ENCODE measurements at places on chromosomes 1 and 21.

DNA sequence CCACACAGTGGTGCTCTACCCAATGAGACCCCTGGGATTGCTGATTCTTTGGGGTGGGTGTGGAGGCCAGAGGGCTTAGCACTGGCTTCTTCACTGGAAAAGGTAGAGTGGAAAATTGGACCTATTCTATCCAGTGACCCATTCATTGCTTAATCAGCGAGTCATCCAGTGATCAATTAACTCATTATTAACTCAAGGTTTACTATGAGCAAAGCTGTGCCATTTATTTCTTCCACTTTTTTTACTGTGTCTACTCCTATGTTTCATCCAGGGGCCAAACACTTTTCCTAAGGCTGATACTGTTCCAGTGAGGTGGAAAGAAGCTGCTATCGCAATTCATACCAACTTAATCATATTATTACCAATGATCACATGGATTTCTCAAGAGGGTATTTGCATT, 363.9 kb downstream of the RPS6KC1 start:
- DNase-seq: no peak

- no peak for DNase-seq
Observed at GRCh38 chr1:58814251-58815068, 30.6 kb upstream of the JUN start.

GRCh38 chr1:184034761-184035379, 2.7 kb downstream of the COLGALT2 start:
- no peak for DNase-seq

DNA sequence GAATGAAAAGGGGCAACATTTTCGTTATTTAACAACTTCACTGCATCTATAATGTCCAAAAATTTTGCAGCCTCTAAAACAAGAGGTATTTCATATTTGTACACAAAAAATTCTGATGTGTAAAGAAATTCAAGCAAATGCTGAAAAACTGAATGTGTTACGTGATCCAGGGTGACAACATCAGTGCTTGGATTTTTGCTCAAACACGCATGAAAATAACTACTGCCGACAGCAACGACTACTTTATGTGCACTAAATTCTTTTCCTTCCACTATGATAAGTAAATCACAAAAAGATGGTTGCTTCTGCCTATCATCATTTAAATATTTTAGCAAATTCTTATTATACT, 53.4 kb upstream of the ASPM start:
- no peak for DNase-seq

- no peak for DNase-seq
Observed at GRCh38 chr1:29415156-29415830, 179.0 kb downstream of the PTPRU start.

GRCh38 chr1:78630600-78630999, 10.4 kb downstream of the IFI44L start:
- DNase-seq: no peak

- peak; percentile 93 for DNase-seq
Observed at GRCh38 chr21:35189077-35189863, 140.2 kb upstream of the RUNX1 start.

GRCh38 chr1:101992821-101993575, 3.7 kb downstream of the OLFM3 start:
- DNase-seq: no peak

- peak; percentile 56 for DNase-seq
Observed at GRCh38 chr1:84598418-84598817, 24.2 kb upstream of the CTBS start.

- DNase-seq: no peak
Observed at GRCh38 chr1:171122893-171123292, 32.2 kb downstream of the FMO3 start.

DNA sequence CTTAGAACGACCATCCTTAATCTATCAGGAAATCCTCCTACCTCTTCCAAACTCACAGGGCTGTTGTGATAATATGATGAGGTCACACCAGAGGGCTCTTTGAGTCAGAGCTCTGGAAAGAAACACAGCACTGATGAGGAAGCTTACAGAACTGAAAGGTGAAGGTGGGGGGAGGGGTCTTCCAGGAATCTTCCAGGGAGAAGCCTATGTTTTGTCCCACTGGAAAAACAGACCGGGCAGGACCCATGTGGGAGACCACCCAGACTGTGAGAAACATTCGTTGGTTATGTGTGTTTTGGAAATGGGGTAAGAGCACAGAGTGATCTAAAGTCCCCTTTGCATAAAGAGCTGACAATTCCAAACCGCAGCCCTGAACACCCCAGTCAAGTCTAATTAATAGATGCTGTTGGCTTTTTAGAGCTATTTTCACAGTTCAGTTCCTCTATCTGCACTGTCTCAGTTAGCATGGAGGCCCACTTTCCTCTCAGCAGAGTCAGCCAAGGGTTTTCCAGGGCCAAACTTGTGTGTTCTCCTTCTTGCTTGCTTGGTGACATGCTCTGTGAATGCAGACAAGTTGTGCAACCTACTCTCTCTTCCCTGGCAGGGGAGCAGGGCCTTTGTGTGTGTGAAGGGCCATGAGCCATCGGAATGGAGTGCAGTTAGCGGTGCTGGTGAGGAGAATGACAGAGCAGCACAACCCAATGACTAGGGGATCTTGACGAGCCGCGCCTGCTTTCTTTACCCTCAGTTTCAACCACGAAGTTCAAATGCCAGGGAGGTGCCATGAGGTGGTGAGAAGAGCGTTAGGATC, 12.3 kb downstream of the PHLDA3 start:
- DNase-seq: peak; percentile 94

GRCh38 chr1:19794583-19794982, 5.1 kb downstream of the TMCO4 start:
- no peak for DNase-seq

- DNase-seq: no peak
Observed at GRCh38 chr21:27511233-27511632, 544.3 kb upstream of the ADAMTS5 start.

GRCh38 chr1:162147760-162148159, 78.3 kb downstream of the NOS1AP start:
- no peak for DNase-seq

GRCh38 chr1:60388092-60388987, 314.8 kb upstream of the C1orf87 start:
- DNase-seq: no peak

- no peak for DNase-seq
Observed at GRCh38 chr1:21903638-21904453, 33.3 kb downstream of the HSPG2 start.

DNA sequence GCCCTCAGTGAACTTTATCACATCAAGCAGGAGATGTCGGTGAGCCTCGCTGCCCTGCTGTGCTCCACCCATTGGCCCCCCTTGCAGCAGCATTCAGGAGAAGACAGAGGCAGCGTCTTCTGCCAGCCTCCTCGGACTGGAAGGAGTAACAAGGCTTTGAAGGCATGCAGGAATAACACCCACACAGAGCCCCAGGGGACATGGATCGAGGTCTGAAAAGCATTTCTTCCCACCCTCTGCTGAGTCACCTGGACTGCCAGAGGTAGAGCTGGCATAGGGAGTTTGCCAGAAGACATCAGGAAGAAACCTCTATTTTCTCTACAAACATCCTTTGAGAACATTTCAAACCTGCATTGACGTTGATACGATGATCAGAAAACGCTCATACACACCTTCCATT, 42.9 kb downstream of the COL18A1 start:
- no peak for DNase-seq

DNA sequence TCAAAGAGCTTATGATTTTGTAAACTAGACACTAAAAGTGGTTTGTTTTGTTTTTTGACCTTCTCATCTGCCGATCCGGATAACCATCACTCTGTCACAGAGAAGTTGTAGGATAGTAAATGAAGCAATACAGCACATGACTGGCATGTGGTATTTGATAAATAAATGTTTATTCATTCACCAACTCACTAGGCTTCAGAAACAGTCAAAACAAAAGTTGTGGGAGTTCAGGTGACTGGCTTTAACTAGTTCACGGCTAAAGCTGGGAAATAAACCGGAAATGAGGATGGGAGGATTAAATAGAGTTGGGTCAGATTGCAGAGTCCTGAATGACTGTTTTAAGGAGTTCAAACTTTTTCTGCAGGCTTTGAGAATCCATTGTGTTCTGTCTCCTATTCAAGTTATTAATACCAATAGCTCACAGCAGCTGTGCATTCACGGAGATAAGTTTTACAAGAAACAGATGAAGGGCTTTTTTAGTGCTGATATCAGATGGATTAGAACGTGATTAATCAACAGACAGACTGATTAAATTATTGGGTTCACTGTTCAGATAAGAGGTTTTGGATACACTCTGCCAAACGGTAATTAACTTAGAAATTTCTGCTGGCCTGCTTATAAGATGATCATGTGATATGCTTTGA, 463.3 kb downstream of the DPYD start:
- DNase-seq: no peak

DNA sequence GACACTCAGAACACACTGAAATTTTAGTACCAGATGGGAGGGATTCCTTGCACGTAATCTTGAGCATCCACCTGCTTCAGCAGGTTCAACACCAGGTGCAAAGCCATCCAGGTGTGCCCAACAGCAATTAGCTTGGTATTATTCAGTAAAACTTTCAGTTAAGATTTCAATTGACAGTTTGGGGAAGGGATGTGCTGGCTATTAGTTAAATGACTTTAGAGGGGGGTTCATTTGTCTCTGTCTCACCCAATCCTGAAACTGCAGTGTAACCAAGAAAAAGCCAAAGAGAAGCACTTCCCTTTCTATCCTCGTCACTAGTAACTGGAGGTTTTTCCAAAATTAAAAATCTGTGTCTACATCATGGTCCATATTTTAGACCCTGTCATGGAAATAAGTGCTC, 90.9 kb downstream of the PIK3R3 start:
- no peak for DNase-seq

DNA sequence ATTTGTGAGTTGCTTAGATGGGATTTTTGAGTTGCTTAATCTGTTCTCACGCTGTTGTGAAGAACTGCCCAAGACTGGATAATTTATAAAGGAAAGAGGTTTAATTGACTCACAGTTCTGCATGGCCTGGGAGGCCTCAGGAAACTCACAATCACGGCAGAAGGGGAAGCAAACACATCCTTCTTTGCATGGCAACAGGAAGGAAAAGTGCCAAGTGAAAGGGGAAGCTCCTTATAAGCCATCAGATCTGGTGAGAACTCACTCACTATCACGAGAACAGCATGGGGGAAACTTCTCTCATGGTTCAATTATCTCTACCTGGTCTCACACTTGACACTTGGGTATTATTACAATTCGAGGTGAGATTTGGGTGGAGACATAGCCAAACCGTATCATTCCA, 10.3 kb downstream of the CLIC6 start:
- no peak for DNase-seq

DNA sequence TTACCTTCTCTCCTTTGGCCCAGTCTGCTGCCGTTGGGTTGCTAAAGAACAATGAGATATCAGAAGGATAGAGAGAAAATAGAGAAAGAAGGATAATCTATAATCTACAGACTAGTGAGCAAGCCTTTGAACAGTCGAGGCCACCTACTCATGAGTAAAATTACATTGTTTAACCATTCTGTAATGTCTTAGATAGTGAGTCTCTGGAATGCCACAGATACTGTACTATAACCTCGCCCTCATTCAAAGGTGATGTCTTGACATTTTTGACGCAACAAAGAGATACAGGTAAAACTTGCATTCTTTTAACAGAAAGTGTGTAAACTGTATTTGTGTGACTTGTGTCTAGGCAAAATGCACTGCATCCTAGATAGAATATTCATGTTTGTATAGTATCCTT, 77.9 kb downstream of the LAMC1 start:
- DNase-seq: no peak

- no peak for DNase-seq
Observed at GRCh38 chr21:45943630-45944540, 37.7 kb upstream of the COL6A1 start.

DNA sequence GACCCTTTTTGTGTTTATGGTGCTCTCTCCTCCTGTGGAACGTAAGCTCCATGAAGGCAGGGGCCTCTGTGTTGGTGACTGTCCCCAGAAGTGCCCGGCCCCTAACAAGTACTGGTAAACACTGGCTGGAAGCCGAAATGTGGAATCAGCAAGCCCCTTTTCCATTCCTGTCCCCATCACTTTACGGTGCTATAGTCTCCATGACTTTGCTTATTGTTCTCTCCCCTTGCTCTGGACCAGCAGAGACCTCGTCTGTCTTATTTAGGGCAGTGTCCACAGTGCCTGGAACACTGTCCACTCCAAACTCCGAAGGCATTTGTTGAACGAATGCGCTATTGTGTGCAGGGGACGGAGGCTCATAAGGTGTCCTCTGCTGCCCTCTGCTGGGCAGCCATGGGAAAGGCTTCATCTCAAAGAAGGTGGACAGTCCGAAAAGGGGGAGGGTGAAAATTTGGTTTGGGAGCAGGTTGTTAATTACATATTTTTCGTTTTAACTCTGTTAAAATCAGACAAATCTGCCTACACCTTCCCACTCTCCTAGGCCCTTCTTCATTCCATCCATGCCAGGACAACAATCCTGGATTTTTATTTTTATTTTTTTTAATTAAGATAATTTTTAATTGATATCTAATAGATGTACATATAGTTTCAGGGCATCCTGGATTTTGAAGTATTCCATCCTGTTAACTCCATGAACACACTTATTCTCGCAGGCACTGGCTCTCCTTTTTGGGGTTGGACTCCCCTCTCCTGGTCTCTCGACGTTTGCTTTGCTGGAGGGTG, 115.6 kb downstream of the PGBD5 start:
- peak; percentile 55 for DNase-seq

DNA sequence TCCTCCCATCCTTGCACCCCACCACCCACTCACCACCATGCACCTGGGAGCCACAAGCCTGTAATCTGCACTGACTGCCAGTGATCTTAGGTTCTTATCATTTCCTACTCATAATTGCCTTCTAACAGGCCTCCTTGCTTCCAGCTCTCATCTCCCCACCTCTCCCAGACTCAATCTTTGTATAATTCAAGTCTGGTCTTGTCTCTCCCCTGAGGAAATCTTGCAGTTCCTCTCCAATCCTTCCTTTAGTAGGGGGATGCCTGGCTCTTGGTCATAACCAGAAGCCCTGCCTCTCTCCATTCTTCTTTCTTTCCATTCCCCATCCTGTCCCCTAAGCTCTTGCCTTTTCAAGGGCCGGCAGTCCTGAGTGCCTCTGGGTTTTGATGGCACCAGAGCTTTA, 27.8 kb downstream of the PIGM start:
- DNase-seq: no peak

GRCh38 chr1:117051224-117052064, 8.7 kb upstream of the TTF2 start:
- no peak for DNase-seq
